ENCODE measurements at places on chromosomes 16 and 17.

GRCh38 chr17:55435408-55435807 lies 13.8 kb upstream of the MMD start:
- no peak for DNase-seq

DNA sequence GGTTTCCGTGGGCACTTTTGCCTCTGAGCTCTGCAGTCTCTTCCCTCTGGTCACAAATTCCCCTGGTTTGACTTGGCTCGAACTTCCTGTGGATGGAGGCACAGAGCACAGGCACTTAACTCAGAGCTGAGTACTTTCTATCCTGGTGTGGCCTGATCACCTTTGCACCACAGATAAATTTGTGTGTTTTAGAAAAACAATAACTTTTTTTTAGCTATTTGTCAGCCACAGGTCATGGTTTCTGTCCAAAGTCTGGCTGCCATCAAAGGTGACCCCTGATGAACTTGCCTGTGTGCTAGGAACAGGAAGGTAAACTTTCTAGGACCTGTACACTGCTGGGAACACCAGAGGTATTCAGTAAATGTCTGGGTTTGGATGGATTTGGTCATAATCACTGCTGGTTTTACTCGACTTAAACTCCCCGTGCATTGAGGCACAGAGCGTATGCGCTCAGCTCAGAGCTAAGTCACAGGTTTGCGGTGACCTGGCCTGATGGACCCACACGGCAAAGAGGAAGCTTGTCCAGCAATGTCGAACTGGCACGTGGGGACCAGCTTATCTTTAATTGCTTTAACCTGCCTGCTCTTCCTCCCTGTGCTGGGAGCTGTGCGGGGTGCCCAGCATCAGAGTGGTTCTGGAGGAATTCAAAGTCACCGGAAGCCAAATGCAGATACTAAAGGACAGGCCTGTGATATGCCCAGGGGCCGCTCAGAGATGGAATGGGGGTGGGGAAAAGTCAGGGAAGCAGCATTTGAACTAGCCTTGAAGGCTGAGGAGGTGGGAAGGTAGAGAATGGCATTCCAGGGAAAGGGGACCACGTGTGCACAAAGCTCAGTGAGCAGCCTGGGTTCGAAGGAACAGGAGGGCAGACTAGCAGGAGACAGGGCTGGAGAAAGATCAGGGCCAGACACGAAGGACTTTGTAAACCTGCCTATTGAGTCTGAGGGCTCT lies 12.9 kb downstream of the SLC13A5 start:
- DNase-seq = no peak

DNA sequence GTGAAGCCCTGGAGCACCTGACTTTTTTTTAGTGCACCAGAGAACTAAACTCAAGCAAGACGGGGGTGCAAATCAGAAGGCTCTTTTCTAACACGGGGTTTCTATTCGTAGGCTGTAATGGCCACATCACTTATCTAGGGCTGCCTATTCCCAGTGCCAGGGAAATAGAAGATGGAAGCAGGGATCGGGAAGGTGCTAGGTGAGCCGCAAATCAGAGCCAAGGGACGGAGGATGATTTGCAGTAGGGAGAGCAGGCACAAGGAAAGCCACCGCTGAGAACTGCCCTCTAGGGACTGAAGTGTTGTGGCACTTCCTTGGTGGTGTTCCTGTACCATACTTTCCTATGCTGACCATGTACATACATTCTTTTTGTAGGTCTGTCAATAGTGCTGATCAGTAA lies 7.8 kb upstream of the SLC46A1 start:
- no peak for DNase-seq

- no peak for DNase-seq
Observed at GRCh38 chr17:79273660-79274059, 199.0 kb downstream of the ENGASE start.
